ENCODE measurements at places on chromosomes 6 and 20.

GRCh38 chr20:24935766-24936525 is 13.1 kb upstream of the CST7 start:
- no peak for DNase-seq

- DNase-seq = no peak
These were observed 22.9 kb downstream of the CNKSR3 start for GRCh38 chr6:154487367-154488247.

- DNase-seq = no peak
These were observed 37.1 kb upstream of the FILIP1 start for GRCh38 chr6:75530696-75531095.

DNA sequence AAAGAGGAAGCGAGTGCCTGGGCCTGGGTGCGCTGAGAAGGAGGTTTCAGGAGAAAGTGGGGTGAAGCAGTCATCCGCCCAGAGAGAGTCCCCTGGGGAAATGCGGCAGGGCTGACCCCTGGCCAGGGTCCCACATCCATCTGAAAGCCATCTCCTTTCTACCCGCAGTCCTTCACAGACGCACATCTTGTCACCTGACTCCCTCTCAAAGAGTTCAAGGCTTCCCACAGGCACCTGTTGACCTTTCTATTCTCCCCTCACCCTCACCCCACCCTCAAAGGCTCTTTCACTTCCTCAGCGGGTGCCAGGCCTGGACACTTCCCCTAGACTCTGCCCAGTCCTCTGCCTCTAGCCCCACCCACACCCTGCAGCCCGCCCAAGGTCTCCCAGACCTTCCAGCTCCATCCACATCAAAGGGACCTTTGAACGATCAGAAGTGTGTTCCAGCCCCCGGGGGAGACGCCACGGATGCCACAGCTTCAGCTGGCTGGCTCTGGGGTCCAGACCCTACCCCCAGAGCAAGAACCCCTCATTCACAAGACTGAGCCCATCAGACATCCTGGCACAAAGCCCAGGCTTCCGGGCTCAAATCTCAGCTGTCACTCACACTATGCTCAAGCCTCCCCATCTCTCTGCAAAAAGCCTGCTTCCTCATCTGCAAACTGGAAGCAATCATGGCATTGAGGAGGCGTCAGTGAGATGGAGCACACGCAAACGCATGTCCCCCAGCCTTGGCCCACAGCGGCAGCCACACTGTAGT is 2.1 kb downstream of the CTSZ start:
- DNase-seq = peak; percentile 51

- DNase-seq = no peak
These were observed 31.0 kb downstream of the SUN5 start for GRCh38 chr20:32973077-32973717.
